GM12891 (cell line): ENCODE measurements at places on chromosomes 6 and 20.

DNA sequence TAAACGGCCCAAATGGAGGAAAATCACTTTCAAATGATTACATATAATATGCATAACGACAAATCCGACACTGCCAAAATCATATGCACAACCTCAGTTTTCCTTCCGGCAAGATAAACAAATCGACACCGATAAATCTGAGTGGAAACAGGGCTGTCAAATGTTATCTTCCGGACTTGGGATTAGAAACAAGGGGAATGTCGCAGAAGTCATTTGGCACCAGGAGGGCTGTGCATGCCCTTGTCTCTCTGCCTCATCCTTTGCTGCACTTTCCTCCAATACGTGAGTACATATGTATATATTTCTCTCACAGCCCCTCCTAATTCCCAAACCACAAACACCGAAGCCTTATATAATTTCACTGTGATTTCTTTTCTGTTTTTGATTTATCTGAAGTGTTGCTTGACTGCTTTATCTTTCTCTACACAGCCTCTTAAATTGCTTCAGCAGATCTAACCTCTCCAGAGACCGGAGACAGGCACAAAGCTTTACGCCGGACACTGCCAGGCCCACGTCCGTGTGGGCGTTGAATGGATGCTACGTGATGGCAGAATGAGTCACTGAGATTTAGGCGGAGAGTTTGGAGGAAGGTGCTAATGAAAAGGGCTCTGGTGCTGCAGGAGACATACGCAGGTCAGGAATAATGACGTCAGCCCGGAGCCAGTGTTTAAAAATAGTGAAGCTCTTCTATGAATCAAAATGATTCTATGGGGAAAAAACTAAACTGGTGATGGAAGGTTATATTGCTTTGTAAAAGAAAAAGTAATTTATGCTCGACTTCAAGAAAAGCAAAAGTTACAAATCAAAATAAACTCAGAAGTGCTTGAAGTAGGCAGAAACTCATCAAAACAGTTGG, 21.0 kb upstream of the PRELID3B start:
- no peak for DNase-seq

DNA sequence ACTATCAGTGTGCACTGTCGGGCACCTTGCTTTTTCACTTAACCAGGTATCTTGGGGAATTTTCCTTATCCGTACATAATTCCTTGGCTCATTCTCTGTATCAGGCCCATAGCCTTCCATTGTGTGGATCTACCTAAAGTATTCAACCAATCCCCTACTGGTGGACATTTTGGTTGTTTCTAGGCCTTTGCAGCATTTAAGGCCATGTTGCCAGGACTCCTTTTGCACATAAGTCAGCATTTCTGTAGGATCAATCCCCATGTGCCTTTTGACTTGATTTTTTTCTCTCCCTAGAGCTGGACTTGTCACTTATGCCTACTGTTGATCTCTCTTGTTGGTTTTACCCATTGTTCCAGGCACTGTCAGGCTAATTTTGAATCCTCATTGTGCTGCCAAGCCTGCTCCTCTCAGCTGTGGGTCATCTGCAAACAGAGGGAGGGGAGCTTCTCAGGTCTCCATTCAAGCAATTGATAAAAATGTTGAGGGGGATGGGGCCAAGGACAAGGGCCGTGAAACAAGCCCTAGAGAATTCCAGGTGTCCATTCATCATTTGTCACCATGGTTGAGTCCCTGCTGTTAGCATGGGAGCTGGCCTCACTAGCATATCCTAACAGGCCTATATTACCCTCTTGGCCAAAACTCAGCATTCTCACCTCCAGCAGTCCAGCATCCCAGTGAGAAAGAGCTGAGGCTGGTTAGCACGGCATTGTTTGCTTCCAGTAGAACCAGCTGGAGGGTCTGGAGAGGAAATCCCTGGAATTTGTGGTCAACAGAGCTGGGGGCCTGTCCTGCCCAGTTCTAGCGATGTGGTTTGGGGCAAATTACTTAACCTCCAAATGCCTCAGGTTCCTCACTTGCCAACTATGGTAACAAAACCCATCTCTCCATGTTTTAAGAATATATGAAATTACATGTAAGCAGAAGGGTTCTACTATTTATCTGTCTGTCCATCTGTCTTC, 178.4 kb downstream of the MRPL14 start:
- no peak for DNase-seq

DNA sequence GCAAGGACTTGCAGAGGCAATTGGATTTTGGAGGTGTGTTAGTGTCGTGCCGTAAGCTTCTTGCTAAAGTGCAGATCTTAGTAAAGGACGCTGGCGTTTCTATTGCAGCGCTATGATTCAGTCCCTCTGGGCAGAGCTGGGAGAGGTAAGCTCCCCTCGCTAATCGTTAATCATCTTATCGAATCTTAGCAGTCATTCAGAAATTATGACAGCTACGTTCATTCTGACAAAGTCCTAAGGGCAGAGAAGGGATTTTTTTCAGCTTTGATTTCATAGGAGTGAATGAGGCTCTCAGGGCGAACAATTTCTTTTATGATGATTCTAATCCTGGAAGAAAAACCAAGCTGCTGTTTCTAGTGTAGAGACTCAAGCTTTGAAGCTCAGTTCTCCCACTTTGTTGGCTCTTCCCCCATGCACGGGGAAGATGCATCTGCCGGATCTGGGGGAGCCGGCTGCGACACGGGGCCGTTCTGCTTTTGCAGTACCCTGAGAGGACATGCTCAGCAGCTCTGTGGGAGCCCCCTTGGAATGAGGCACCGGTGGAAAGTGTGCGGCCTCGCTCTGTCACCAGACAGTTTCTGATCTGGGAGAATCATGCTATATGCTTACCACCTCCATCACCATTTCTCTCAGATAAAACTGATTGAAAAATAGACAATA, 79.1 kb upstream of the SLC22A23 start:
- no peak for DNase-seq

- no peak for DNase-seq
Observed at GRCh38 chr6:56227071-56227879, 20.1 kb downstream of the COL21A1 start.

DNA sequence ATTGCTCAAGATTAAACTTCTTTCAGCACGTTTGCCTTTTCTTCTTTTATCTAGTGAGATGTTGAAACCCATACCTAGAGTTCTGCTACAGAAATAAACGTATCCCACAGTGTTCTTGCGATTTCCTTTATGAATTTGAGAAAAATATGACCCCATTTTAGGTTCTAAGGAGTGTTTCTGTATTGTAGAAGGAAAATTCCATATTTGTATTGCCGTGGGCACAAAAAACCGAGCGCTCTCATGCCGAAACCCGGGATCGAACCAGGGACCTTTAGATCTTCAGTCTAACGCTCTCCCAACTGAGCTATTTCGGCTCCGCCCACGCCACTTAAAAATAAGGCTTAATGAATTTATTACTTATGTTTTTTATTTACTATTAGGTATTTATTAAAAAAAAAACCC, 23.7 kb downstream of the ZNF311 start:
- DNase-seq, result no peak

- DNase-seq, result no peak
Observed at GRCh38 chr20:50838707-50839385, 44.0 kb downstream of the BCAS4 start.

- DNase-seq, result no peak
Observed at GRCh38 chr6:158797331-158798310, 21.5 kb downstream of the EZR start.

DNA sequence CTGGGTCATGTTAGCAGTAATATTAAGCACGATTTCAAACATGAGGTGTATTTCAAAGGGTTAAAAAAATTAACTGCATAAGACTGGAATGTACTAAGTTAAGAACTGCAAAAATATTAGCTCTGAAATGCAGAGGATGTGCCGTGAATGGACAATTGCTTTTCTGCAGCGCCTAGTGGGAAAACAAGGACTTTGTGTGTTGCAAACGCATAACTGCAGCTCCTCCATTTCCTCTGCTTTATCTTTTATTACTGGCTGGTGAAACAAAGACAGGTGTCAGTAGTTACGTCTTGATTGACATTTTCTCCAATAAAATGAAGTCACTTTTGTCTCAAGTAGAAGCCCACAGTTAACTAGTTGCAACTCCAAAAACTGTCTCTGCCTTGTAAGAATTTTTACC, 1.7 kb downstream of the PDE7B start:
- DNase-seq, result no peak

DNA sequence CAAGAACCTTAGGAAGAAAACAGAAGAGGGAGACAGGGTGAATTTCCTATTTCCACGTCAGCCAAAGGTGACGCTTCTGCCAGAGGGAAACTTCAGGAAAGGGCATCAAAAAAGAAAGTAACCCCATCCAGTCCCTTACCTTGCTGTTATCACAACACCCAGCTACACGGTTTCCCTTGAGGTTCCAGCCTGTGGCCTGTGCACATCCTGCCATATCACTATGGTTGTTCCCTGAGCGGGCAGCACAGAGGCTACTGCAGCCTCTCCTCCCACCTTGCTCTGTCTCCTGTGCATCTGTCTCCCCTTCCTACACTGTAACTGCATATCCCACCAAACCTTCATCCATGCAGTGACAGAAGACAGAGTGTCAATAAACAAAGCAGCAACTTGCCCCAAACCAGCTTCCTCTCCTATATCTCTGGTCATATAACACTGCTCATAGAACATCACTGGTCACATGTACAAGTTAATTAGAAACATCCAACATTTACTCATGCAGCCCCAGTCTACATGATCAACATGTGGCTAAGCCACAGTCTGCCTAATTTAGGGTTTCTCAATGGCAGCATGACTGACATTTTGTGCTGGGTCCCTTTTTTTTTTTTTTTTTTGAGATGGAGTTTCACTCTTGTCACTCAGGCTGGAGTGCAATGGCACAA, 54.7 kb downstream of the GFOD1 start:
- no peak for DNase-seq
